ENCODE measurements at places on chromosomes 7 and 10. TPM values are rescaled to one million over a fixed set of nuclear protein-coding genes. Genes with fewer than 3 reads are reported as not detected.

DNA sequence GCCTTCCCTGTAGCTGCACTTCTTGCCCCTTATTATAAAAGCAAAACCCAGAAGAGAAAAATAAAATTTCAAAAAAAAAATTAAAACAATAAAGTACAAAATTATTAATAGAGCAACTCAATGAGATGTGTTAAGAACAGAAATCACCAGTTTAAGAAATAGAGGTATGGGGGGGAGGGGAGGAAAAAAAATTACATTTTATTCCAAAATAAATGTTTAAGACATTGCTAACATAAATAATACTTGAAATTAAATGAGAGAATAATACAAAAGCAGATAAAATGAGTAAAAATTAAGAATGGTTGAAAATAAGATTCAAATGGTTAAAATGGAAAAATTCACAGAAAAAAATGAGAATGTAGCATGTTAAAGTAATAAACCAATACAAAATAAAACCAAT is 3.1 kb downstream of the IFIT2 start:
- DNase-seq: no peak

Gene SMKR1
- polyA plus RNA-seq: 3.9 TPM

Gene GPNMB
- 22.1 TPM for polyA plus RNA-seq

DNA sequence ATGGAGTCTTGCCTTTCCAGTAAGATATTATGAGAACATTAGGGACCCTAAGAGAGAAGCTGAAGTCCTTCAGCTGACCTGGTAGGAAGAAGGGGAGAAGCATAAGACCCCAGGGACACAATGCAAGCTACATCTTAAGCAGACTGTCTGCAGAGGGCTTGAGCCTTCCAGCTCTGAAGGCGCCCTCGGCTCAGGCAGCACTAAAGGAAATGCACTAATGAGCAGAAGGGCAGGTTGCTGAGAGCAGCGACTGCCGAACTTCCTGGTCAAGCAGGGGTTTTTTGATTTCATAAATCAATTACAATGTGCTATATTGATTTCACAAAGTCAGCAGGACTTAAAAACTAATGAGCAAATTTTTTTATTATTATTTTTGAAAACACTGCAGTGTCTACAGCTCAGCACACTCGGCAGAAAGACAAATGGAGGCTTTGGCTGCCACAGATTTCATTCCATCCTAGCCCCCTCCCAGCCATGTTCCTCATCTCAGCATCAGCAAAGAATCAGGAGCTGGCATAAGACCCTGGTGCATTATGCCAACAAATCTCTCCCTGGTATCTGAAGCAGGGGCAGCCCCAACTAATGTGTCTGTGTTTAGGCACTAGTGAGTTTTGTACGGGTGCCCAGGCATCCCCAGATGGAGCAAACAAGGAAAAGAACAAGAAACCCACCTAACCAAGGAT is 57.1 kb downstream of the LRRTM3 start:
- DNase-seq: no peak

GRCh38 chr7:45292481-45292880 is 134.9 kb downstream of the RAMP3 start:
- no peak for DNase-seq

GRCh38 chr10:110546499-110547110 is 20.9 kb upstream of the SMC3 start:
- no peak for DNase-seq

GRCh38 chr7:34845666-34846361 is 187.8 kb downstream of the NPSR1 start:
- DNase-seq: no peak

Gene CPVL
- polyA plus RNA-seq: 57.8 TPM

GRCh38 chr10:4990217-4990616 is 13.4 kb downstream of the AKR1C2 start:
- DNase-seq: no peak

Gene PNLIP
- not detected for polyA plus RNA-seq

Gene MACROH2A2
- polyA plus RNA-seq: 75.9 TPM

- no peak for DNase-seq
These were observed 84.7 kb downstream of the CACNA2D1 start for GRCh38 chr7:82358923-82359322.

- DNase-seq: no peak
These were observed 33.2 kb downstream of the PNPLA8 start for GRCh38 chr7:108492742-108493141.

Gene SPDYE2
- polyA plus RNA-seq: 14.8 TPM

DNA sequence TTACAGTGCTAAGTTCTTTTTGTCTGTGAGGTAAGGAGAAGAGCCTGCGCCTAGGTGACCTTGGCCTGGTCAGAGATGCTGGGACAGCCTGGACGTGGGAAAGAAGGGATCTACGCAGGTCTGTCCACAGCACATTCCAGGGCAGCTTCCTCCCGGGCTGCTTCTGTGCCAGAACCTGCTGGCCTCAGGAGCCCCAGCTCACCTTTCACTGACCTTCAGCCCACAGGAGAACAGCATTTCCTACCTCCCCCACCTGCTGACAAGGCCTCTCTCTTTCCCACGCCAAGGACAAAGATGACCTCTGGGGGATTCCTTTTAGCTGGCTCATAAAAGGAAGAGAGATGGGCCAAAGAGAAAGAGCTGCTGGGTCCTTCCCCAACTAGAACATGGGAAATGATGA is 260.6 kb downstream of the KCNMA1 start:
- DNase-seq: no peak

DNA sequence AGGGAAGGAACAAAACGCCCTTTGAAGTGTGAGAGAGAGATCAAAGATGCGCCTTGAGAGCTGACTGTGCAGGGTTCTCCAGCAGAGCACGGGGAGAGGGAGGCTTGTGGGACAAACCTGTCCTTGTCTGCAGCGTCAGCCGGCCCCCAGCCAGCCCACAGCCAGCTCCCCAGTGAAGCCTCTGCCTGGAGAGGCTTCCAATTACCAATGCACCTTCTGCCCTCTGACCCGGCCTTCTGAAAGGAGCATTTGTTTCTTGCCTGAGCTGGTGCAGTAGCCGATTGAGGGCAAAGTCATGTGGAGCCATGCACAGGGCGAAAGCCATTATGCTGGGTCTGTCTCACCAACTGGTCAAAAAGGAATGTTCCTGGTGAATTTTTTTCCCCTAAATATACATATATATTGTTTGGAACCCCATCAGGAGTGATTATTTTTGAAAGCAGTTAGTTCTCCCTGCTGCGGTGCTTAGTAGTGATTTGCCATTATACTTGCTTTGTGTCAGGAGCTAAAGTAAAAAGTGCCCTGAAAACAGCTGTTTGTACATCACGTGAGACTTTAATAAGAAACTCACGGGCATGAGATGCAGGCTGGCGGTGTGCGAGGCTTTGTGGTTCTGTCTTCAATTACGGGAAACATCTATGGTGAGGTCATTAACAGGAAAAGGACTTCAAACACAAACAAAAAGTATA is 268.6 kb downstream of the KLF6 start:
- no peak for DNase-seq

Gene EIF5AL1
- 1.4 TPM for polyA plus RNA-seq

Gene GHITM
- 176 TPM for polyA plus RNA-seq
